HL-60 (cell line): ENCODE measurements at places on chromosomes 2 and 18.

DNA sequence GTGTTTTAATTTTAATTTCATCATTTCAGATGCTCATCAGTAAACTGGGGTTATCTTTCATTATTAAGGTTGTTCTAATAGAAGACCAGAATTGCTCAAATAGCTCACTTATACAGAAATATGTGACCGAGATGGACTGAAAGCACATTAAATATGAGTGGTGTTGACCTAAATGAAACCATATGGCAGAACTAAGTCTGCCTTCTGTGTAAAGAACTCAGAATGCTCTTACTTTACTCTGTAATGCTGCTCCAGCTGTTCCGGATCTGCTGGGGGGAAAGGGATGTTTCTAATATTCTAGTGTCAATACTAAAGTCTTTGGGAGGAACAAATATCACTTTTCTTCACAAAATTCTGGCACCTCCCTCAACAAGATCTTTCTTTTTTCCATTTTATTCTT is 131.0 kb downstream of the DPP4 start:
- DNase-seq, result no peak

GRCh38 chr2:112642966-112643365 is 2.8 kb upstream of the SLC20A1 start:
- no peak for DNase-seq

DNA sequence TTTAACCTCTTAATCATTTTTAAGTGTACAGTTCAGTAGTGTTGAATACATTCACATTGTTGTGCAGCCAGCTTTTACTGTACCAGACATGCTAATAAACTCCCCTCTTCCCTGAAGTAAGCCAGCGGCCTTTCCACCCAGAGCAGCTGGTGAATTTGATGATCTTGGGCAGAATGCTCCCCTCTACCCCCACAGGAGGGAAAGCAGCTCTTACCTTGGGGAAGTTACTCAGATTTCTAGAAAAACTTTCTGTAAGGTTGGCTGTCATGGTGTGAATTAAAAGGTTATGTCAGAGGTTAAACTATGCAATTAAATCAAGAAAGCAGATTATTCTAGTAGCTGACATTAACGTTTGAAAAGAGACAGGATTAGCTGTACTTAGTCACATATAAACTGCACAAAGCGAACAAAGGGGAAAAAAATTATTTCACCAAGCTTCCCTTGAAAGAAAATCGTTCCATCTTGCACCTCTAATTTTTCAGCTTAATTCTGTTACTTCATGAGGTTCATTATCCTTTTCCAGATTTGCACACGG is 398.5 kb upstream of the NRP2 start:
- DNase-seq, result no peak

- no peak for DNase-seq
Measured at GRCh38 chr18:3455907-3456685, 6.1 kb downstream of the TGIF1 start.

- no peak for DNase-seq
Measured at GRCh38 chr18:73462092-73462491, 594.3 kb upstream of the NETO1 start.

DNA sequence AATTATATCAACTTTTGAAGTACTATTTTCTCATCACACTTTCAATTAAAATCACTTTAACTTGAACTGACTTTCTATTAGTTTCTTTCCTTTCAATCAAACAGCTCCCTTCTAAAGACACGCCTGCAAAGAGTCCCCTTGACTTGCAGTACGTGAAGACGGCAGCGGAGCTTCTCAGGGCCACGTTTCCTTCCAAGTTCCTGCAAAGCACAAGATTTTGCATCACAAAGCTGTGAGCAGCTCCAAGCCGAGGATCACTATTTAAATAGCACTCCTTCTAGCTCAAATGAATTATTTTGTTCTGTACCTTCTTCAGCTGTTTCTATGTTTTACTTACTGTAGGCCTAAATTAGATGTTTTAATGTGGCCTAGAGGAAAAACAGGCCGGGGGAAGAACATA is 30.8 kb downstream of the SH3YL1 start:
- DNase-seq, result no peak

GRCh38 chr2:134284119-134284670 is 30.3 kb downstream of the MGAT5 start:
- no peak for DNase-seq

- DNase-seq, result no peak
Measured at GRCh38 chr2:112493858-112494648, 12.1 kb downstream of the TTL start.

GRCh38 chr2:135997380-135997779 is 12.0 kb upstream of the DARS1 start:
- DNase-seq, result peak; percentile 77

DNA sequence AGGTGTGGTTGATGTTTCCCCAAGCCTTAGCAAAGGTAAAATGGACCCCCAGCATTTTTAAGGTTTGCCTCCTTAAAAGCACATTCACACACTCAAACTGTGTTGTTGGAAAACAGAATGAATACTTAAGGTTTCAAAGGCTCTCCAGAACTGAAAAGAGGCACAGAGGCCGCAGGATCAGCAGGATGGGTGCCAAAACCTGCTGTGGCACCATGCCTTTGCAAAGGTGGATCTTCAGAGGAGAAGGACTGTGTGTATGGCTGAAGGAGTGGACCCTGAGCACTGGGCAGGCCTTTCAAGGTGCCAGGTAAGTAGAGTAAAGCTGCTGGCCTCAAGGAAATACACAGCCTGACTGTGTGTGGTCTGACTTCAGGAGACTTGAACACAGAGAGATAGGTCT is 127.3 kb downstream of the XRCC5 start:
- DNase-seq, result no peak

DNA sequence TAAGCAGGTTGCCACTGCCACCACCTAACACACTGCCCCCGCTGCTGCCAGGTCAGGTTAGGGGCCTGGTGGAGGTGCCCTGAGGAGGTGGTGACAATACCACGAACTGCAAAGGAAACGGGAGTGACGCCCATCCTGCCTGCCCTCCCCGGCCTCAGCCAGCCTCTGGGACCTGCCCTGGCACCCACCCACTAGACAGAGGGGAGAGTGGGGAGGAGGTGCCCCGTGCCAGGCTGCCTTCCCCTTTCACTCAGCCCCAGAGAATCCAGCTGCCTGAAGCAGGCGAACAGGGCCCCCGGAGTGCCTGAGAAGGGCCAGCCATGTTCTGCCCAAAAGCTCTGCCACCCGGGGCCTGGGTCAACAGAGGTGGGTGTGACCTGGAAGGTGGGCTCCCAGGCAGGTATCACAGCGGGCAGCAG is 44.5 kb upstream of the FOSL2 start:
- no peak for DNase-seq

DNA sequence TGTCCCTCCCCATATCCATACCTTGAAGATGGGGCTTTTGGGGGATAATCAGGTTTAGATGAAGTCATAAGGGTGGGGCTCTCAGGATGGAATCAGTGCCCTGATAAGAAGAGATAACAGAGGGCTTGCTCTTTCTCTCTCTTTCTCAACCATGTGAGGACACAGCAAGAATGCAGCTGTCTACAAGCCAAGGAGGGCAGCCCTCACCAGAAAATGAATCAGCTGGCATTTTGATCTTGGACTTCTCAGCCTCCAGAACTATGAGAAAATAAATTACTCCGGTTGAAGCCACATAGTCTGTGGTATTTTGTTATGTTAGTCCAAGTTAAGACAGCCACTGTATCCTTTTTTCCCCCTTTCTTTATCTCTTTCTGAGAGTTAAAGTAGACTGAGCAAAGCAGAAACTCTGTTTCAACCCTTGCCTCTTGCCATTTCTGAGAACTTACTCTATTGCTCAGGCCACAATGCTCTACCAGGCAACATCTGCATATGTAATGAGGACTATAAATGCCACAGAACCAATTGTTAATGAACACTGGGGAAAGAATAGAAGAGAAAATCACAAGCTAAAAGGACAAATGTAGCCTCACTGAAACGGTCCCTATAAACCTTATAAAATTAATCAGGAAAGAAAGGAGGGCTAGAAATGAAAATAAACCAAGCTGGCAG is 56.9 kb downstream of the SRBD1 start:
- no peak for DNase-seq

- no peak for DNase-seq
Measured at GRCh38 chr2:153823880-153824279, 47.8 kb upstream of the GALNT13 start.

DNA sequence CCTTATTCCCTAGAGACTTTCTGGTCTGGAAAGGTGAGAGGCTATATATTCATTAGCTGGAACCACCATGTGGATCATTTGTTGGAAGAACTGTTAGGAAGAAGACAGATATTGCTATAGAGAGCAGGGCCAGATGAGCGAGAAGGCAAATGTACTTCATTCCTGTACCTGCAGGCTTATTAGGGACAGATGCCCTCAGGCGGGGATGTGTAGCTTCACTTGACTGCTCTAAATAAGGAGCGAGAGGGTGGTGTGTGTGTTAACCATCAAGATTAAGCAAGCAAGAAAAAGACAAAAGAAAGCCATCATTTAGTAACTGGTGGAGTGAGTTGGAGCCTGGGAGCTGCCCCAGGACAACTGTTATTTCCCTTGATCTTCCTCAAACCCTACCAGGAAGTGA is 36.4 kb downstream of the NEDD4L start:
- DNase-seq, result no peak

DNA sequence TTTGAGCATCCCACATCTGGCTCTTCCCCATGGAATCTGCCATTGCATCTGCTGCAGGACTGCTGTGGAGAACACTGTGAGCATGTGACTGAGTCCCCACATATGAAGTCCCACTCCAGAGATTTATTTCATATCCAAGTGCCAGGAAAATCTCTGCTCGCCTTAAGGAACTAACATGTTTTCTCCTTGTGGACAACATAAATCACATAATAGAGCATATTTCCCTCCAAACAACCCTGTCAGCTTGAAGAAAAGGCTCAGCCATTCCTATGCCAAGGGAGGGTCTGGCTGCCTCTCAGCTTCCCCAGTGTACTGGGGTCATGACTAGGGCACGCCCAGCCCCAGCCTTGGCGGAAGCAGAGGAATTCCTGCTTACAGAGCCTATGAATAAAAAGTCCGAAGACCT is 193.7 kb downstream of the DNER start:
- no peak for DNase-seq

DNA sequence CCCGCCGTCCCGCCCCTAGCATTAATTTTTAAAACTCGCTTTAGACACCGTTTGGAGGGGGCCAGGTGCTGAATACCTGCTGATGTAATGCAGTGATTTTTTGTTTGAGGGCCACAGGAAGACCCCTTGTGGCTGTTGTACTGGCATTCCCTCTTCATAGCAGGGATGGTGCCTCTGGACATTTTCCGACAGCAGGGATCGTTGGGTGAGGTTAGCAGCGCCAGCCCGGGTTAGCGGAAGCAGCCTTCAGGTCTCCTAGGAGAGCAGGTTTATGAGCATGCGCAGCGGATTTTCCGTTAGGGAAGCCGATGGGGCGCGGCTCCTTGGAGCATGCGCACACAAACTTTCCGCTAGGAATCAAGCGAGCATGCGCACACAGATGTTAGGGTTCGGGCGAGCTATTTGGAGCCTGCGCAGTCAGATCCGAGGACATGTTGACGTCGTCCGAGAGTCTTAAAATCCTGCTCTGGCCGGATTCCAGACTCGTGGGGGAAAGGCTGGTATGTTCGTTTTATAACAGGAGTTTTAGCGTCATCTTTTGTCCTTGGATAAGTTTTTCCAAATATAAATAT is 17.2 kb upstream of the C2orf74 start:
- DNase-seq, result peak; percentile 96

GRCh38 chr2:202122980-202123720 is 50.1 kb downstream of the KIAA2012 start:
- no peak for DNase-seq

GRCh38 chr2:236785611-236786057 is 216.0 kb downstream of the ACKR3 start:
- DNase-seq, result no peak

DNA sequence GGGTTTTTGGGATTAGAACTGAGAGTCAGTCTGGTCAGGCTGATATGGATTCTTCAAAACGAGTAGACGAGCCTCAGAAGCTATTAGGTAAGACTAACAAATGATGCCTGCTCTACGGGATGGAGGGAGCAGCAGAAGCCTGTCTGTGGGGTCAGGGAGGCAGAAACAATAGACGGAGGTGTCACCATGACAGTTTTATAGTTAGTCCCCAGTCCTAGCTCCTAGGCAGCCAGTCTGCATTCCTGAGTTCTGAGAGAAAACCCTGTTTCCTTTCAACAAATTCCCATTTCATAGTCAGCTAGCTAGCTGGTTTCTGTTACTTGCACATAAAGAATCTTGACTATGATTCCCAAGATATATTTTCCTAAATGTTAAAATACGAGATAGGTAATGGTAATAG is 542.1 kb downstream of the PID1 start:
- no peak for DNase-seq

DNA sequence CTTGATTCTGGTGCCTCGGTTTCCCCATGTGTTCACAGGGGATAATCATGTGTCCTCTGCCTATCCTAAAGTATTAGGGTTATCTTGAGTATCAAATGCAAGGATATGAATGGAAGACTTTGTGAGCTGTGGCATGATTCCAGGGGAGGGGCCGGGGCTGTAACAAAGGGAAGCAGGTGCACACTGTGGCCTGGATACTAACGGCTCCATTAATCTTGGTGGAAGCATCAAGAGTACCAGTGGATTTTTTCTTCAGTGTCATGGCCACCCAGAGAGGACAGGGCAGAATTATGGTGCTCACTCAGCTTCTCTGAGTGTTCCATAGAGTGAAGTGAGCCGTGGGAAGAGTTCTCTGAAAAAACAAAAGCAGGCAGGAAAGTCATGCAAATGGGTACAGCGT is 320.1 kb downstream of the ALK start:
- DNase-seq, result no peak

GRCh38 chr18:38930881-38931753 is 1365.5 kb upstream of the CELF4 start:
- DNase-seq, result no peak

- no peak for DNase-seq
Measured at GRCh38 chr2:9207641-9208311, 1.2 kb downstream of the ASAP2 start.

DNA sequence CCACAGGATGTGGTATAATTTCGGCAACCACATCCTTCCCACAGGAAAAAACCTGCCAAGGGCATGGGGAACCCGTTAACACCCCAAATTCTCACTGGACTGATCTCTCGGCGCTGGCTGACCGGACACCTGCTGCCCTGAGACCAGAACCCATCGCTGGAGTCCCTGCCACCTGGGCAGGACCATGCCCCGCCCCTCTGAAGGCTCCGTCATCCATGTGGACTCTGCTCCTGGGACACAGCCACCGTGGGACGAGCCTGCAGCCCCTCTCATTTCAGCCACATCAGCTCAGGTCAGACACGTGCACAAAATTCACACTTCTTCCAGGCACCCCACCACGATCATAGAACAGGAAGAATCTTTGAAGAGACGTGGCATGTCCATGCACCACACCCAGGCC is 108.2 kb downstream of the ZNF516 start:
- no peak for DNase-seq

DNA sequence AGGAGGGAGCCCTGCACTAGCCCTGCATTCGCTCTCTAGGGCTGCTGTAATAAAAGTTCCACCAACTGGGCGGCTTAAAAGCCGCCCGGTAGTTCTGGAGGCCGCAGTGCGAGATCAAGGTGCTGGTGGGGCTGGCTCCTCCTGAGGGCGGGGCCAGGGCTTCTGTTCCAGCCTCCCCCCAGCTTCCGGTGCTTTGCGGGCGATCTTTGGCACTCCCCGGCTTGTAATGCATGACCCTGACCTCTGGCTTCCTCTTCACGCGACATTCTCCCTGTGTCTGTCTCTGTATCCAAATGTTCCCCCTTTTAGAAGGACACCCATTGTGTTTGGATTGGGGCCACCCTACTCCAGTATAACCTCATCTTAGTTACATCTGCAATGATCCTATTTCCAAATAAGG is 84.5 kb downstream of the ZCCHC2 start:
- no peak for DNase-seq

- DNase-seq, result no peak
Measured at GRCh38 chr2:111186933-111187332, 66.2 kb downstream of the BCL2L11 start.
